ENCODE measurements at places on chromosomes 3 and 15. TPM values are rescaled to one million over a fixed set of nuclear protein-coding genes. Genes with fewer than 3 reads are reported as not detected.

DNA sequence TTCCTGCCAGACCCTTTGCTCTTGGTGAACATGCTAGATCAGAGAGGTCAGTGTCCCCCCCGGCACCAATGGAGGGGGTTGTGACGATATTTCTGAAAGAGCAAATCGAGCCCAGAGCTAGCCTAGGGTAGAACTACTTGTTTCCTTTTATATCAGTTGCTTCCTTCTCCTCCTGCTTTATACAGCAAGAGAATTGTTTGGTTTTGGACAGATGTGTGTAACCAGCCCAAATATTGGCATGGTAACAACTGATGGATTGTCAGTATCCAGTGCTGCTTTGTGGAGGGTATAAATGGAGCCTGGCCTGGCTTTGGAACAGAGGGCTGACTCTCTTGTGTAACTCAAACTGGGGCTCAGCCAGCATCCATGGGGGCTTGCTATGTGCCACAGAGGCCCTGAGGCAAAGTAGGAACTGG, 27.2 kb downstream of the SNX1 start:
- no peak overlapping the region for H3K4me3 ChIP-seq
- H3K27me3 ChIP-seq, result no peaks in the 10 kb centered on the region
- no peak for DNase-seq
- H3K27ac ChIP-seq, result no peak overlapping the region
- H3K4me1 ChIP-seq, result no peaks in the 10 kb centered on the region
- H3K36me3 ChIP-seq, result peaks cover 93% of the 10 kb centered on the region

GRCh38 chr15:93941697-93942096, 289.7 kb upstream of the MCTP2 start:
- no peaks in the 10 kb centered on the region for H3K27me3 ChIP-seq
- no peak for DNase-seq
- H3K36me3 ChIP-seq, result no peaks in the 10 kb centered on the region
- peaks cover 14% of the 10 kb centered on the region for H3K4me1 ChIP-seq

- no peaks in the 10 kb centered on the region for H3K27me3 ChIP-seq
- H3K36me3 ChIP-seq, result peaks cover 6% of the 10 kb centered on the region
- H3K4me1 ChIP-seq, result peaks cover 7% of the 10 kb centered on the region
- DNase-seq, result no peak
These were observed 147.4 kb downstream of the ATP10A start for GRCh38 chr15:25715536-25716413.

- no peaks in the 10 kb centered on the region for H3K4me1 ChIP-seq
- H3K27ac ChIP-seq, result no peak overlapping the region
These were observed 74.6 kb upstream of the FLNB start for GRCh38 chr3:57933602-57934001.

DNA sequence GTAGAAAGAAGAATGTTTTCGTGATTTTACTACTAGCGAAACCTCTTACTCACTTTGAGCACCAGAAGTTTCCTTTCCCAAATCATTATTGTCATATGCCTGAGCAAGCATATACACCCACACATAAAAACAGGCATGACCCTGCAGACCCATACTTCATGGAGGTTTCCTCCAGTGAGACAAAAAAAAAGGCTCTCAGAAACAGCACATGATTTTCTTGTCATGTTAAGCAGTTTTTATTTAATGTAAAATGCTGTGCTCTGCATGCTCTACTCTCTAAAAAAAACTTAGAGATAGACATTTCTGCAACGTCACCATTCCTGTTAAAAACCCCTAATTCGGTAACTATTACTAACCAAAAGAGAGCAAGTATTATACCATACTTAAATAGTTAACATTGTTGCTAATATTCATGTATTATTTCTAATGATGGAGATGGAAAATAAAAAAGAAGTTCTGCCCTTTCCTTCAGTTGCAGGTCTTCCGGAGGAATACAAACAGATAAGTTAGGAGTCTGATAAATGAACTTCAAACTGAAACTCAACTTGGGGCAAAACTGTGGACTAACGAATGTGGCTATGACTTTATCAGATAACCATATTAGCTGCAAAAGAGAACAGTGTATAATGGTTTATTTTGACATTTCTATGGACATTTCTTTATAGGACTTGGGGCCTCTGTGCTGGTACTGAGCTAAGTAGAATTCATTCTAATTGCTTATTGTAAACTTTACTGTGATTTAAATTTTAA, 15.9 kb downstream of the CD200R1 start:
- H3K27ac ChIP-seq, result peak overlapping the region; percentile 11
- H3K4me3 ChIP-seq, result peak overlapping the region; percentile 6
- H3K27me3 ChIP-seq, result no peaks in the 10 kb centered on the region
- no peak for DNase-seq

- no peaks in the 10 kb centered on the region for H3K4me1 ChIP-seq
- no peaks in the 10 kb centered on the region for H3K36me3 ChIP-seq
- H3K27ac ChIP-seq, result no peak overlapping the region
- no peaks in the 10 kb centered on the region for H3K27me3 ChIP-seq
These were observed 424.1 kb upstream of the KCNMB2 start for GRCh38 chr3:178112134-178112533.

GRCh38 chr15:27796405-27797320, 302.5 kb downstream of the OCA2 start:
- DNase-seq, result no peak

DNA sequence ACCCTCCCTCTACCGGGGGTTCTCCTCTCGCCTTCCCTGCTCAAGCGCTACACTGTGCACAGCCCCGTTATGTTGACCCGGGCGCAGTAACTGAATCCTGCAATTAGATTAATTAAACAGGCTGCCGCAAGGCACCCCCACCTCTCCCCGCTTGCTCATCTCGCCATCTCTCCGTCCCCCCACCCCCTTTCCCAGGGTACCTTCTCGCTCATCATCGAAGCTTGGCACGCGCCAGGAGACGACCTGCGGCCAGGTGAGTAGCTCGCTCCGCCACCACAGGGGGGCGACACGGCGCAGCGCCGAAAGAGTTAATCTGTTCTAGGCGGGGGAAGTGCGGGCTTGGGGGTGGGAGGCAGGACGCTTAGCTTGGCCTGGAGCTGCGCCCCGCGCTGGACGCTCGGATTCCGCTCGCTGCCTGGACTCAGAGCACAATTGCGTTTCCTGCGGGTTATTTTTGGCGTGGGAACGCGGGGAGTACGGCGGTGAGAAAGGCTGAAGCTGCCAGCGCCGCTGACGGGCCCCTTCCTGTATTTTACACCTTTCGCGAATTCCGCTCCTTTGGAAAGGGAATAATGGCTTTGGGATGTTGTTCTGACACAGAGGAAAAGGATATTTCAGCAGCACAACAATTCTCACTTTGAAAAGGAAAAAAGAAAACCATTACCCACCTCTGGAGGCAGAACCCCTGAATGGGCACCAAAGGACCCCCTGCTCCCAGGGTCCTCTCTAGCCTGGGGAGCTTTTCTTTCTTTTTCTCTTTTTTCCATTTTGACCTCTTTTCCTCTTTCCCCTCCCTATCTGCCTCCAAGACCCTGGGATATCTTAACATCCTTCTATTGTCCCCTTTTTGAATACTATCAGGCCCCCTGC, 1.5 kb downstream of the DLL4 start:
- peaks cover 68% of the 10 kb centered on the region for H3K27me3 ChIP-seq
- H3K4me3 ChIP-seq, result peak overlapping the region; percentile 65
- peaks cover 54% of the 10 kb centered on the region for H3K4me1 ChIP-seq
- no peak overlapping the region for H3K27ac ChIP-seq
- DNase-seq, result no peak

DNA sequence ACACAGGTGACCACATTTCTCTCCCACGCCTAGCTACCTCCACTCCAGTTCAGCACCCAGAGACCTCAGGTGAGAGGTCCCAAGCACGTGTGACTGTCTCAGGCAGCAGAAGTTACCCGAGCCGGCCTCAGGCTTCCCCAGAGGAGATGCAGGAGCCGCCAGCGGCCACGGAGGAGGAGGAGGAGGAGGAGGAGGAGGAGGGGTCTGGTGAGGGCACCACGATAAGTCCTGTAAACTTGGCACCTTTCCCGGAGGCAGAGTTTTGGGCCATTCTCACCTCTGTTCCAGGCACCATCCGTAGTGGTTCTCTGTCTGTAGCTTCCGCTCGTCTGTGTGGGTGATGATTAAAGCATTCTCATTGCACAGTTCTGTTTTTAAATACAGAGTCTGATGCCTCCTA, 56.1 kb downstream of the CCK start:
- H3K27me3 ChIP-seq, result no peaks in the 10 kb centered on the region
- DNase-seq, result no peak
- no peak overlapping the region for H3K27ac ChIP-seq
- H3K4me3 ChIP-seq, result no peak overlapping the region
- peaks cover 3% of the 10 kb centered on the region for H3K4me1 ChIP-seq
- H3K36me3 ChIP-seq, result peaks cover 81% of the 10 kb centered on the region

DNA sequence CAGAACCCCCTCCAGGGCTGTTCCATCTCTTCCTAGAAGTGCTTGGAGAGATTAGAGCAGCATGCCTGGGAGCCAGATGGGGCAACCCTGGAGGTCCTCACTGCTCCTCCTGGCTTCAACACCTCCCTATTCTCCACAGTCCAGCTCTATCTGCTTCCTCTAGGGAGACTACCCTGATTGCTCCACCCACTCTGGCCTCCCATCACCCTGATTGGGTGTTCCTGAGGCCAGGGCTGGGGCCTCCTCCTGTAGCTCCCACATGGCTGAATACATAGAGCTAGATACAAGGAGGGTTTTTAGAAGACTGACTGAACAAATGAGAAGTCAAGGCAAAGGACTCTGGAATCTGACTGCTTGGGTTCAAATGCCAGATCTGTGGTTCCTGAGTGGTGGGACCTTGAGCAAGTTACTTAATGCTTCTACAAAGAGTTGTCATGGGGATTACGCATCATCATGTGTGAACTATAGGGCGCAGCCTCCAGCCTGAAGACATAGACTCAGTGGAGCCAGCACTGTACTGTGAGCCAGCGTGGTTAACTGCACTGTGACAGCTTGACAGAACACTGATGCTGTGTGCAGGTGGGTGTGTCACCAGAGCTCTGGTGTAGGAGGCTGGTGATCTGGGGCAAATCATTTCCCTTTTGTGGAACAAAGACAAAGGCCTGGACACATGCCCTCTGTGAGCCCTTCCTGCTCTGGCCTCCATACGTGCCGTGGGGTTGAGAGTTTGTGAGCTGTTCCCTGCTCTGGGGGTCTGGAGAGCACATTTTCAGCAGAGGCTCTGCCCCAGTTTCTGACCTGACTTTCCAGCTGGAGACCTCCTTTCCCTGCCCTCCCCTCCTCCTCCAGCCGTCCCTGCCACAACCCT, 74.8 kb downstream of the SCN5A start:
- no peak overlapping the region for H3K27ac ChIP-seq
- H3K4me1 ChIP-seq, result no peaks in the 10 kb centered on the region
- H3K27me3 ChIP-seq, result peaks cover 9% of the 10 kb centered on the region
- DNase-seq, result no peak

GRCh38 chr15:73608941-73609340, 24.2 kb downstream of the NPTN start:
- H3K4me3 ChIP-seq, result no peak overlapping the region
- peaks cover 39% of the 10 kb centered on the region for H3K4me1 ChIP-seq
- no peaks in the 10 kb centered on the region for H3K36me3 ChIP-seq

- peaks cover 32% of the 10 kb centered on the region for H3K4me1 ChIP-seq
- no peak overlapping the region for H3K4me3 ChIP-seq
- H3K27ac ChIP-seq, result peak overlapping the region; percentile 94
- no peaks in the 10 kb centered on the region for H3K27me3 ChIP-seq
- DNase-seq, result no peak
These were observed 141.5 kb downstream of the SMAD6 start for GRCh38 chr15:66843581-66843980.

DNA sequence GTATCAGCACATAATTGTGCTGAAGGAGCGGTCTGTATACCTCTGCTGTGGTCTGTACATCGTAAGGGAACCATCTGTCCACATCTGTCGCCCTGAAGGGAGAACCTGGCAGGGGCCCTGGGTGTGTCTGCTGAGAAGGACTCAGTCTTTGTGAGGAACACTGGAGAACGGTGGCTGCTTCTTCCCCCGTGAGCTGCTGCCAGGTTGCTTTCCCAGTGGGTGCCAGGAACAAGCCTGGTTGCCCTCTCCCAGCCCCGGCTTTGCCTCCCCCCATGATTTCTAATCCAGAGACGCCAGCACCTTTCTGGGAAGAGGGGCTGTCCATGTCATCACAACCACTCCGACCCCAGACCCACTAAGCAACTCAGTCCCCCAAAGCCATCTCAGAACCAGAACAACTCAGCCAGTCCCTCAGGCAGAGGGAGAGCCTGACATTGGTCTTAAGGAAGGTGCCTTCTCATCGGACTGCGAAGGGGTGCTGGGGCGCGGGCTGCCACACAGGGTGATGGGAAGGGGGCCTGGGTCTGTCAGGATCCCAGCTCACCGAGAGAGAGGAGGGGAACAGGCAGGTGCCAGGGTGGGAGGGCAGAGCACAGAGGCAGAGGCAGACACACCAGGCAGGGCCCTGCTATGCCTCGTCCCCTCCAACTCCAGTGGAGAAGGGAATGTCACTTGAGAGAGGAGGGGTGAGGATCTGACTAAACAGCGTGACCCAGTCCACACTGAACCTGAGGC, 8.5 kb downstream of the TNK2 start:
- no peak for DNase-seq
- H3K4me3 ChIP-seq, result no peak overlapping the region
- H3K36me3 ChIP-seq, result no peaks in the 10 kb centered on the region
- peaks cover 71% of the 10 kb centered on the region for H3K4me1 ChIP-seq
- peak overlapping the region; percentile 12 for H3K27ac ChIP-seq
- no peaks in the 10 kb centered on the region for H3K27me3 ChIP-seq

- peaks cover 2% of the 10 kb centered on the region for H3K36me3 ChIP-seq
- peak overlapping the region; percentile 93 for H3K4me3 ChIP-seq
- no peaks in the 10 kb centered on the region for H3K27me3 ChIP-seq
- no peak for DNase-seq
- no peak overlapping the region for H3K27ac ChIP-seq
These were observed 1.5 kb upstream of the TCF12 start for GRCh38 chr15:56916825-56917477.

DNA sequence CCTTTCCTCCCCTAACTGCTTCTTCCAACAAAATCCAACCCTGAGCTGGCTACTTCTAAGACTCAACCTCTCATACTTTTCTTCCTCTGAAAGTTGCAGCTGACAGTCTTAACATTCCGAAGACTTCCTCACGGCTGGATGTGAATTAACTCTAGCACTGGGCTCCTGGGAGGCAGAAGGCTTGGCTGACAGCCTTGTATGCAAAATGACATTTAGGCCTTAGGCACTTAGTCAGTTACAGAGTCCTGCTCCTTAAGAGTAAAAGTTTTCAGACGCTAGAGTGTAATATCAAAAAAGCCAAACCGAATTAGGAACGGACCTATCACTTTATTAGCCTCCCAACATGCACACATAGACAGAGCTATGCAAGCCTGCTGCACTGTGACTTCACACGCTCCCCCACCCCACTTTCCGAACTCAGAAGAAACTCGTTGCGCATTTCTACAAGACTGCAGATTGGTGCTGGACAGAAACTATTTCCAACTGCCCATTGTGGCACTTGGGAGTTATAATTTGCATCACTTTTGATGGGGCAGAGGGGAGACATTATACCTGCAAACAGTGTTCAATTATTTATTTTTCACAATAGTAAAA, 15.5 kb upstream of the ANXA2 start:
- no peaks in the 10 kb centered on the region for H3K36me3 ChIP-seq
- DNase-seq, result no peak
- peak overlapping the region; percentile 65 for H3K27ac ChIP-seq

GRCh38 chr3:146177519-146177918, 16.5 kb upstream of the PLOD2 start:
- H3K4me1 ChIP-seq, result peaks cover 3% of the 10 kb centered on the region
- no peak for DNase-seq
- H3K27ac ChIP-seq, result no peak overlapping the region
- H3K4me3 ChIP-seq, result no peak overlapping the region

UROC1 gene
- total RNA-seq, result not detected

PLCB2 gene
- total RNA-seq, result 0.34 TPM

MEIS2 gene
- total RNA-seq, result 9.0 TPM

BCL2A1 gene
- total RNA-seq, result 0.72 TPM

TRIM71 gene
- total RNA-seq, result not detected

TWF2 gene
- 42.0 TPM for total RNA-seq

INTS14 gene
- total RNA-seq, result 41.3 TPM

PP2D1 gene
- not detected for total RNA-seq

ATXN7 gene
- total RNA-seq, result 101 TPM

GOLGA6L7 gene
- not detected for total RNA-seq

CFAP100 gene
- not detected for total RNA-seq

PIGBOS1 gene
- 4.1 TPM for total RNA-seq

SH3GL3 gene
- not detected for total RNA-seq
